ENCODE measurements at places on chromosomes 11 and 22.

DNA sequence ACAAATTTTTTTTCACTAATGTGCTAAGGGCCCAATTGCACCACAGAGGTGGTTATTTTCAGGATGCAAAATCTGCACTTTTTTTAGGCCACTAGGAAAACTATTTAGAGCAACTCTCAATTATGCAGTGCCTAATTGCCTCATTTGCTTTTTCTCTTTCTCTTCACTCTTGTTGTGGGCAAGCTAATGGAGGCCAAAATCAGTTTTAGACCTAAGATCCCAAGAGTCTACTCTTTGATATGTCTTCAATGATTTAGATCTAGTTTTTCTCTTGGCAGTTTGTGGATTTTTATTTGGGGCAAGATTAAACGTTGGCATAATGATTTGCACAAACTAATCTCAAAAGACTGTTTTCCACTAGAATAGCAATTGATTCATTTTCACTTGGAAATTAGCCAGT, 1996.9 kb downstream of the LRRC4C start:
- DNase-seq, result no peak

DNA sequence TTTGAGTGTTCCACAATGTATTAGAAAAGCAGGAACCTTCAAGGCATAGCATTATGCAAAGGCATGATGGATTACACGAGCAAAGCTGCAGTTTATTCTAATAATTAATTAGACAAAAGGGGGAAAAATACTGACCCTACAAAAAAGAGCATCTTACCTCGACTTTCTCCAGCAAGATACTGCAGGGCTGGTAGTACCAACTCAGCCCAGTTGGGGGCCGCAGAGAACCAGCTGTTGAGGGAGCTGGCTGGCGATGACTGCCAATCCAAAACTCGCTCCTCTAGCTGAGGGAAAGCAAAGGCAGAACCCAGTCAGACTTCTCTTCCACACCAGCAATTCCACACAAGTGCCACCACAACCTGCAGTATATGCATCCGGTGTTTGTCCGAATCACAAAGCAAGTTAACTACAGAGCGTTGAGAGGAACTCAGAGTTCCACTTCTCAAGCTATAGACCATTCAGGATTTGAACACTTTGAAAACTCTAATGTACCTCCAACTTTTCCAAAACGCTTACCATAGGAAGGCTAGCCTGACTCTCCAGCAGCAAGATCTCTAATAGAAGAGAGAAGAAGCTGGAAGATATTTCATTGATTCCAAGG, 13.7 kb downstream of the NFRKB start:
- DNase-seq, result peak; percentile 27

DNA sequence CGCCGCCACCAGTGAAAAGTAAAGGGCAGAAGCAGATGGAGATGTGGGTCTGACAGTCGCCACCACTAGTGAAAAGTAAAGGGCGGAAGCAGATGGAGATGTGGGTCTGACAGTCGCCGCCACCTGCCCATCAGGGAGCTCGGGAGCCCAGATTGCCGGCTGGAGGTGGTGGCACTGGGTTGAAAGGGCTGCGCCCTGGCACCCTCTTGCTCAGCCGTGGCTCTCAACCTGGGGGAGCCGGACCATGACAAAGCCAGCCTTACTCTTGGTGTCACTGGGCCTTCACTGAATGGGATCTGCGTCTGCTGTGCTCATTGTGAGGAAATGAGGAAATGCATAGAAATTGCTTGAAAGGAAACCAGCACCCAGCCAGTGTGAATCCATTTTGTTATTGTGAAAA, 36.3 kb downstream of the AP2A2 start:
- no peak for DNase-seq

DNA sequence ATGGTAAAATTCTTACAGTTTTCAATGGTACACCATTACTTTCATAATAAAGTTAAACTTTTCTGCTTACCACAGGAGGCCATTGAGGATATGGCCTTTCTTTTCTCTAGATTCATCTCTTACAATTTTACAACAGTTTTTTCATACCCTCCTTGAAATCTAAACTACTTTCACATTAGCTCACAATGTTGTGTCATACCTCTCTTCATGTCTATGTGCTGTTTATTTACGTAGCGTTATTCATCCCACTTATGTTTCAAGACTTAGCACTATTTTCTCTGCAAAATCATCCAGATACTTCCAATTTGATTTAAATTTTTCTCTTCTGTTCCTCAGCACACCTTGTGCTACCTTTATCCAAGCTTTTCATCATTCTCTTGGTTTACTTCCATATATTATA, 123.3 kb downstream of the METTL15 start:
- DNase-seq, result no peak

DNA sequence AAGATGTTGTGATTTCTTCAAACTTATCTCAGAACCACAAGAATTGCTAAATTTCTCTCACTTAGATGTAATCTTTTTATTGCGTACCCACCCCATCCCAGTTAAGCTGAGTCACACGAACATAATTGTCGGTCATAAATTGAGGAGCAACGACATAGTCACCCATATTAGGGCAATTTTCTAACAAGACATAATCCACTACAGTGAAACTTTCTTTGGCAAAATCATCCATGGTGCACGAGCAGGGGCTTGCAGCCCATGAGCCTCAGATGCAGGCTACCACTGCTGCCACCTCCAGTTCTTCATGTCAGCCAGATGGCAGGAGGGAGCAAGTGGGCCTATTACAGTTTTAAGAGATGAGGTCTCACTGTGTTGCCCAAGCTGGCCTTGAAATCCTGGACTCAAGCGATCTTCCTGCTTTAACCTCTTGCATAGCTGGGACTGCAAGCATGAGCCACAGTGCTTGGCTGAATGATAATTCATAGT, 70.3 kb upstream of the GRK2 start:
- DNase-seq, result no peak
